Sigmoid colon (tissue), 7 donors: ENCODE measurements at places on chromosomes 7 and 10. TPM values are rescaled to one million over a fixed set of nuclear protein-coding genes. Genes with fewer than 3 reads are reported as not detected.
A peak's percentile ranks its signal among the peaks of the same experiment; 100 is the strongest.

GRCh38 chr7:73509463-73509862 is 12.6 kb downstream of the BAZ1B start:
- DNase-seq = no peak

- DNase-seq = peak; percentile 92
These were observed 42.6 kb downstream of the FAM20C start for GRCh38 chr7:234708-235553.

DNA sequence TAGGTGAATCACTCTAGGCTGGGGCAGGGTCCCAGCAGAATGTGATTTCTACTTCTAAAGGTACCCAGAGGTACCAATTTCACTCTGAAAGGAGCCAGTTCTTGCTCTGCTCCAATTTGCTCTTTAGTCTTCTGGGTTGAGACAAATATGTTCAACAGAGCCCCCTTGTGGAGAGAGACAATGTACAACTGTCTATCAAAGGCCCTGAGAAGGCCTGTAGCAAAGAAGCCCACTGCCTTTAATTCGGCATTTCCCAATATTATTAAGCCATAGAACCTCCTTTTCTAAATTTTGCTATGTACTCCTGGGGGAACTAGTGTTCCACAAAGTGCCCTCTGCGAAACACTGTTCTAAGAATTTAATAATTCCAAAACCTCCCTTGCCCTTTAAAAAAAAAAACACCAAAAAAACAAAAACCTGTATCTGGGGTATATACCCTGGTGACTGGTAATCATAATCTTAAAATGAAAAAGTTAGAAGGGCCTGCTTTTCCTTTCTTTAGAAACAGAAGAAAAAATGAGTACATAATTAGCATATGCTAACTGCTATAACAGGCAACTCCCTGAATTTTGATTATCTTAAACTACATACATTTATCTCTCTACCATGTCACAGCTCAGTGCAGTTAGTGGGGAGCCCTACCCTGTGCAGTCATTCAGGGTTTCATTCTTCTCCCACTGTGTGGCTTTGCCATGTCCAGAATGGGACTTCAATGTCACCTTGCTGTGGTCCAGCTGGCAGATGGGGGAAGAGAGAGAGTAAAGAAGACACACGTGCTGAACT is 160.9 kb upstream of the BMPER start:
- DNase-seq = no peak

GRCh38 chr10:94043431-94043990 is 49.8 kb downstream of the PLCE1 start:
- no peak for DNase-seq

DNA sequence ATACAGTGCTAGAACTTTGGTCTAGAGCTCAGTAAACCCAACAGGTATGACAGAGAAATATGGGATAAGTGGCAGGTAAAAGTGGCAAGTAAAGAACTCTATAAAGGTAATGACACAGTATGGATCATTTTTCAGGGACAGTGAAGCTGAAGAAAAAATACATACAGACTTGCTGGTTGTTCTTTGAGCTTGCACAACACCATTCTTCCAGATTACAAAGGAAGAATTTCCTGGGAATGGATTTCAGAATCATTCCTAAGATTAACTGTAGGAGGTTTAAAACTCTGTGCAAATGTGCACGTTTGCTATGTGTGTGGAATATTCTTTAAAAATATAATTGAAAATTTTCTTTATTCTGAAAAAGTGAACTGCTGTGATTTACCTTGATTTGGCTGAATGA is 36.0 kb downstream of the PHF14 start:
- no peak for DNase-seq

- DNase-seq = no peak
These were observed 5.7 kb downstream of the ZNF22 start for GRCh38 chr10:45006276-45007030.

The MYPN gene
- not detected for total RNA-seq

The CPA2 gene
- total RNA-seq = not detected
